ENCODE measurements at places on chromosomes 2 and 18.

GRCh38 chr2:64860276-64860885, 128.8 kb upstream of the SLC1A4 start:
- DNase-seq = no peak

- DNase-seq = peak; percentile 53
Measured at GRCh38 chr2:134124047-134124753, 129.7 kb upstream of the MGAT5 start.

- no peak for DNase-seq
Measured at GRCh38 chr18:58005011-58005410, 39.0 kb upstream of the NEDD4L start.

GRCh38 chr2:152240559-152241231, 65.1 kb upstream of the STAM2 start:
- DNase-seq = no peak

DNA sequence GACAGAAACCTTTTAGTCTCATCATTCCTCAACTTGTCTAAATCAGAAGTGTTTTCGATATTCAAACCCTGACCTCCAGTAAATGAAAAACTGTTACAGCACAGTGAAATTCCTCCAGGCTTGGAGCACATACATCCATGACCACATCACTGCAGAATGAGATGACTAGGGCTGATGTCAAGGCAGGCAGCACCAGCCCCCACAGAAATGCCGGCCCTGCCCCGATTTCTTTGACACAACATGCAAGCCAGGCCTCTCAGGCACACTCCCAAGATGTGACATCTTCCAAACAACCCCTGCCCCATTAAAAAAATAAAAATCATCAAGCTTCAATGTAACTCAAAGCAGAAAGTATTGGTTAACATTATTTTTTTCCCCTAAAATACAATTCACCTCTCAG, 103.3 kb downstream of the CTAGE1 start:
- no peak for DNase-seq

DNA sequence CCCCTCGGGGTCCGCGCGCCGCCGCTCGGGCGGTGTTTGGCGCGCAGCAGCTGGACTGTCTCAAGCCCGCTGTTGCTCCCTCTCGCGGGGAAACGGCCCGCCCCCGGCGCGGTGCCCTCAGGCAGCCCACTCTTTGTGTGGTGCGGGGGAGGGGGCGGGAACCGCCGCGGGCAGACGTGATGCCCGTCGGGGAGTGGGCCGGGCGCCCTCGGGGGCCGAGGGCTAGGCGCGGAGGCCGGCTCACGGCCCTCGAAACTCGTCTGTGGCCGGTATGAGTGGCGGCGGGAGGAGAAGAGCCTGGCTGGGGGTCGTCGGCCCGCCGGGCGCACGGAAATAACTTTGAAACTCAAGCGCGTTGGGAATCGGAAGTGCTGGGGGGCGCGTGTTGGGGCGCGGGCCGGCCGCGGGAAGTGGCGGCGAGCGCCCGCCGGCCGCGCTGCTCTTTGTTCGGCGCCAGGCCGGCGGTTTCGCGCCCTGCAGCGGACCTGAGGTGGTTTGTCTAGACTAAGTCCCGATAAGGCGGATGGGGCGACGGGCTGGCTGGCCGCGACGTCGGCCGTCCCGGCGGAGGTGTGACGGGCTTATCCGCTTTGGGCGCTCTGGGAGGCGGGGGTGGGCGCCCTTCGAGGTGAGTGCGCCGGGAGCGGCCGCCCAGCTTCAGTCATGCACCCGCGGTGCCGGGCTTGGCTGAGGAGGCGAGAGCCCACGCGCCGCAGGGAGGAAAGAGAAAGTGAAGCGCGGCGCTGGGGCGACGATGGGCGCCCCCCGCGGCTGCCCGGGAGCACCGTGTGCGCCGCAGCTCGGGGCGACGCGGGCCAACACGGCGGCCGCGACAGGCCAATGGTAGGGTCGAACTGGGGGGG, 679 bp downstream of the PTMA start:
- DNase-seq = no peak

GRCh38 chr2:26620031-26620605, 21.0 kb downstream of the CIB4 start:
- no peak for DNase-seq

DNA sequence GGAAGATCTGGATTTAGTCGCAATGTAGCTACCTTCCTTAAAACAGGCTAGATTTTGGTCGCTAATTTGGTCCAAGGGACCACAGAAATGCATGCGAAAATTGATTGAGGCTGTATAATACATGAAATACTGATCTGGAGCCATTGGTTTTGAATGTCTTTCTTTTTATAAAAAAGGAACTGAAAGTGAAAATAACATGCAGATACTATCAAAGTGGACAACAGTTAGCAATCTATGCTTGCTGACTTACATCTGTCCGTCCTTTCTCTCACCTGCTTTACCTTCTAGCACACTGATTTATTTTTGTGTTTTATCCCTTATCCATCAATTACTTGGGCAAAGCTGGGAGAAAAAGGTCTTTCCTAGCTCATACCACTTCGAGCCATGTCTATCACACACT, 1459.8 kb upstream of the ACVR2A start:
- no peak for DNase-seq

- no peak for DNase-seq
Measured at GRCh38 chr2:227154986-227155774, 8.8 kb downstream of the COL4A4 start.

GRCh38 chr2:47818777-47819176, 35.8 kb downstream of the MSH6 start:
- no peak for DNase-seq

- DNase-seq = peak; percentile 34
Measured at GRCh38 chr2:63692002-63692606, 103.3 kb downstream of the MDH1 start.

GRCh38 chr2:105760639-105761337, 16.1 kb downstream of the NCK2 start:
- DNase-seq = no peak

- no peak for DNase-seq
Measured at GRCh38 chr2:229179628-229180027, 91.5 kb downstream of the PID1 start.

- DNase-seq = peak; percentile 9
Measured at GRCh38 chr2:155485141-155485842, 786.8 kb downstream of the KCNJ3 start.

DNA sequence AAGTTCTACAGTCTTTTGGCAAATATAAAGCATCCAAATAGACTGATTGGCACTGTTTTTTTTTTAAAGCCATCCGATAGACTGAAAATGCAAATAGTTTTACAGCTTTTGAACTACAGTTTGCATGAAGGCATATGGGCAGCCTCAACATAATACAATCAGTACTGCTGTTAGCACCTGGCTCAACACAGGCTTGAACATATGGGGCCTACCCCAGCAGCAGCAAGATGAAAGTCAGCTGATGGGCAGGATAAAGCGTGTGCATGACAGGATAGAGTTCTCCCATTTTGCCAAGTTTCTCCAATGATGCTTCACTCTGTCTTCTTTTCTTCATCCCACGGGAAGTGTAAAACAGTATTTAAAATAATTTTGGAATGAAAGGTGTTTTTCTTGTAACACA, 1.3 kb upstream of the AKAIN1 start:
- DNase-seq = no peak

DNA sequence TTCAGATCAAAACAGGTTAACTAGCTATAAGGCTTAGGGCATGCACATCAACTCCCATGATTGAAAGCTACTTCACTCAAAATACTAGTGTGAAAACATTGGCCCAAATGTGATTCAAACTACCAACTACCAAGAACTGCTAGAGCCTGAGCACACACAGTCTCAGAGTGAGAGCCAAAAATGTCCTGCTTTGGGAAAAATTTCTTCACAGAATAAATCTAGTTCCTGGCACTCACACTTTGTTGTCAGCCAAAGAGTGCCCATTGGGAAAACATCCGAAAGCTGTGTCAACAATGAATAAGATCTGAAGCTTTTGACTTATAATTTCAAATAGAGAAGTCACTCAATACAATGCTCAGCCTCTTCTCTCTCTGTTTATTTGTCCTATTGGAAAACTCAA, 182.7 kb downstream of the LRATD1 start:
- no peak for DNase-seq

GRCh38 chr2:72222829-72223564, 75.3 kb upstream of the CYP26B1 start:
- no peak for DNase-seq

DNA sequence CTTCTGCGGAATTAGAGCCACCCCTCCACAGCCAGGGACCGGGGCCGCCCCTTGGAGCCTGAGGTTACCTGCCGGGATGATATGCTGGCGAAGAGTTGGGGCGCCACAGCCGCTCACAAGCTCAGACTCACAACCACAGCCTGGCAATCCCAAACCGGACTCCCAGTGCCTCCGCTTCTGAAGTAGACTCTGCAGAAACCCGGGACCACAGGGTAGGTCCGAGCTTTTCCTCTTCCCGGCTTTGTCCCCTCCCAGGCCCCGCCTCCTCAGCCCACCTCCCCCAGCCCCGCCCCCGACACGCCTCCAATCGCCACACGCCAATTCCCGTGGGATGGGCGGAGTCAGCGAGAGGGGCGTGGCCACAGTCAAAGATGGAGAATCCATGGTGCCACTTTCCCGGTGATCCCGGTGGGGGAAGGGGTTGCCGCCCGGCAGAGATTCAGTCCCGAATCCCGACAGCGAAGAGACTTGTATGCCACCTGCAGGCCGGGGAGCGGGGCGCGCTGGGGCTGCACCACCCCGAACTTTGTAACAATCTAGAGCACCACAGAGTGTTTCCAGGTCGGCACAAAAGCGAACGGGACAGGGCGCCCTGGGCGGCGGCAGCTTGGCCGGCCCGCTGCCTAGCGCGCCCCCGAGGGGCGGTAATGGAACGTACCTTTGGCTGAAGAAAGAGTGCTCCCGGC, at the start of gene IDH1:
Gene IDH1, minus strand, starts transcription at position 201 of the 686 bp plus-strand sequence. CDS start 3,520 bp downstream, outside the sequence.
- DNase-seq = peak; percentile 91

- DNase-seq = peak; percentile 70
Measured at GRCh38 chr2:226799211-226799975, at the start of gene IRS1. TSS of gene IRS1 (minus strand) at chr2:226799820. CDS start at chr2:226798738, 1,082 bp downstream.

- no peak for DNase-seq
Measured at GRCh38 chr2:57902578-57902977, 144.0 kb upstream of the VRK2 start.

- peak; percentile 95 for DNase-seq
Measured at GRCh38 chr18:34222307-34223163, 2.2 kb downstream of the NOL4 start.

DNA sequence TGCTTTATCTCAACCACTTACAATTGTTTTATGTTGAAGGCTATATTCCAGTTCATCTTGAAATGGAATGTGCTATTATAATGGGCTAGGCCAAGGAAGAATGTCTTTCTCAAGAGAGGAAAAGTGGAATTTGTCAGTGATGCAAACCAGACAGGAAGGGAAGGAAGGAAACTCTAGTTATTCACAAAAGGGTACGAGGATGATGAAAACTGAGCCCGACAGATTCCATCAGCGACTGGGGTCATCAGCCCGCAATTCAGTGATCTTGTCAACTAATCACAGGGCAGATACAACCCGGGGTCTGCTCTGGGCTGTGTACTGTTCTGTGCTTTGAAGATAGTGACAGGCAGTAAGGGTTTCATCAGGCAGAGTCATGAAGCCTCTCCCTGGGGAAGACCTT, 23.4 kb upstream of the LYPD6 start:
- no peak for DNase-seq

- DNase-seq = no peak
Measured at GRCh38 chr2:54059986-54060385, 55.4 kb upstream of the ACYP2 start.

DNA sequence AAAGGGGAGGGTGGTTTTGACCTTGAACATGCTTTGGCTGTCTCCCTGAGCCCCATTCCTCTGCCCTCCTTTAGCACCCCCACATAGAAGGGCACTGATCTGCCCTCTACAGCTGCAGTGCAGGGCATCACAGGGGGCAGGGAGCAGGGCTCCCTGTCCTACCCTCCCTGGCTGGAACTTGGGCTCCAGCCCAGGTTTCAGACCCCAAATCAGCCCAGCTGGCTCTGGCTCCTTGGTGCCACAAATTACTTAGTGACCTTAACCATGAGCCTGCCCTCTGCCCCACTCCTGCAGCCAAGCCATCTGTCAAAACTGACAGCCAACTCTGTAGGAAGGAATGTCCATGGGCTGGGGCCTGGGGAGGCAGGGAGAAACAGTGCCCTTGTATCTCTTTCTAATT, 105.6 kb downstream of the MAPK4 start:
- no peak for DNase-seq

DNA sequence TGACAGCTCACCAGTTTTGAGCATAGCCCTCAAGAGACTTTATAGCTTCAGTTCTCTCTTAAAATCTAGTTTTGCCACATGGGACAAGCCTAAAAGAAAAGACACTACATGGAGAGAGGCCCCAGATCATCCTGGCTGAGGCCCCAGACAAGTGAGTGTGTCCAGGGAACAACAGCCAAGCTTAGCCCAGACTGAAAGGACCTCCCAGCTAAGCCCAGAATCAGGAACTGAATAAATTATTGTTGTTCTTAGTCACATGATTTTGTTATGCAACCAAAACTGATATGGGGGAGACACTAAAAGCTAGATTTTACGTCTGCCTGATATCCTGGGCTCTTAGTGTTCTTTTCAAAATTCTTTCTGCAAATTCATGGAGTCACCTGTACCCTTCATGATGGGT, 29.3 kb upstream of the LBH start:
- no peak for DNase-seq

DNA sequence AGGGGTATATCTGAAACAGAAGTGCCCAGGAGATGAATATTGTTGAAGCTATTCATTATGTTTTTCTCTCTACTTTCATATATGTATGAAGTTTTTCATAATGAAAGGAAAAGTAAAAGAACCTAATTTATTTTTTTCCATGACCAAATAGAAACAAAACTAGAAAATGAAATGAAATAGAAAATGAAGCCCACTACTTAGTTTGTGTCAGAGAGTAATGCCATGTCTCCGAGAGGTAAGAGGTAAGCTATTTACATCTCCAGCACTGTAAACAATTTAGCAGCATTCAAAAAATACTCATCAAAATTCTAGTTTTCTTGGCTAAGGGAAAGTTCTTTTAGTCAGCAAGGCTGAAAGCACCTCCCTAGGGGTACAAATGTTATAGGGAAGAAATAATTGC, 238.6 kb downstream of the PTH2R start:
- no peak for DNase-seq

- DNase-seq = no peak
Measured at GRCh38 chr2:27891673-27892105, 1.2 kb downstream of the BABAM2 start.

DNA sequence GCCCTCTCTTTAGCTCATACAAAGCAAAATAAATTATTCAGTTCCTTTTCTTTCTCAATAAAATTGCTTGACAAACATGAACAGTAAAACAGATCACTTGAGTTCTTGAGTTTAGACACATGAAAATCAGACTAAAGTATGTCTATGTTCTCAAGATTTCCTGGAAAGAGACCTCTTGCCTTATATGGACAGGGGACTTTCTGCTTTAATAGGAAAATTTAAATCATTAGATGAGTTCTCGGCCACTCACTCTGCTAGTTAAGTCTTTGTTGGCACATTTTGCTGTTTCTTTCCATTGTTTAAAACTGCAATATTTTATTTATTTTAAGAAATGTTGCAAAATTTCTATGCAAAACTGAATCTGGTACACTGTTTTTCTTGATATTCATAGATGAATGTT, 207.8 kb downstream of the RND3 start:
- DNase-seq = no peak
